Stimulated activated CD8-positive, alpha-beta memory T cell treated with anti-CD3 and anti-CD28 coated beads, Interleukin-15, amount 100 ng/mL, for 1 hour (primary cell): ENCODE measurements at places on chromosomes 7 and 10.

GRCh38 chr10:122221958-122222357, 49.1 kb upstream of the BTBD16 start:
- DNase-seq = no peak

DNA sequence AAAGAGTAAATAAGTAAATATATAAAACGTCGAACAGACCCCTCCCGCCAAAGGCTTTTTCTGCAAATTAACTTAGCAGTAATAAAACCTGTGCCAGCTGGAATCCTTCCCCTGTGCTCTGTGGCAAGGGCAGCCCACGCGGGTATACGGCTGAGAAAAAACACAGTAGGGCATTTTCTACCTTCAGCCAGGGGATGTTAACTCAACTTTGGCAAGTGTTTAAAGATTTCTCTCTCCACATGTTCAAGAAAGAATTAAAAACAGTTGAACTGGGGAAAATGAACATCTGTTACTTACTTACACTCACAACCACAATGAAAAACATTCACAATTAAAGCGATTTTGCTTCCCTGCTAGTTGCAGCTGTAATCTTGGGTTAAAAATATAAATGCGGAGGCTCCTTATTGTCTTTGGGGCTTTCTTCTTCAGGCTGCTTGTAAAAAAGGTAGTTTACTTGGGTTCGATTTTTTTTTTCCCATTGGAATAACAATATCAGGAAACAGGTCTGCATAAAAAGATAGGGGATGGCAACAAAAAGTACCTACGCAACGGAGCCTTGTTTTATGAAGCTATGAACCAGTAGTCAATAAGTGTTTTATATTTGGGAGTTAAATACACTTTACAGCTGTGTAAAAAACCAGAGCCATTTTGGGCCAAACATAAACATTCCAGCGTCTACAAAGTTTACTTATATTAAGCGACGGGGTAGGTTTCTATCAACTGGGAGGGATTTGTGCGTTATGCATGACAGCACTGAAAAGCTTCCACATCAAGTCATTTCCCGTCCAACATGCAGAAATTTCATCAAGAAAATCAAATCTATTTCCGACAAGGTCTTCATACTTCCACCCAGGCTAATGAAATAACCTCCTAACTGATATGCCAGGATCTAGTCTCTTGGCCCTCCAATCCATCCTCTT, 132.7 kb downstream of the TAX1BP1 start:
- DNase-seq = no peak

- DNase-seq = no peak
Measured at GRCh38 chr7:45979275-45980180, 58.5 kb upstream of the IGFBP3 start.

GRCh38 chr7:133601617-133602016, 348.7 kb downstream of the EXOC4 start:
- DNase-seq = no peak

DNA sequence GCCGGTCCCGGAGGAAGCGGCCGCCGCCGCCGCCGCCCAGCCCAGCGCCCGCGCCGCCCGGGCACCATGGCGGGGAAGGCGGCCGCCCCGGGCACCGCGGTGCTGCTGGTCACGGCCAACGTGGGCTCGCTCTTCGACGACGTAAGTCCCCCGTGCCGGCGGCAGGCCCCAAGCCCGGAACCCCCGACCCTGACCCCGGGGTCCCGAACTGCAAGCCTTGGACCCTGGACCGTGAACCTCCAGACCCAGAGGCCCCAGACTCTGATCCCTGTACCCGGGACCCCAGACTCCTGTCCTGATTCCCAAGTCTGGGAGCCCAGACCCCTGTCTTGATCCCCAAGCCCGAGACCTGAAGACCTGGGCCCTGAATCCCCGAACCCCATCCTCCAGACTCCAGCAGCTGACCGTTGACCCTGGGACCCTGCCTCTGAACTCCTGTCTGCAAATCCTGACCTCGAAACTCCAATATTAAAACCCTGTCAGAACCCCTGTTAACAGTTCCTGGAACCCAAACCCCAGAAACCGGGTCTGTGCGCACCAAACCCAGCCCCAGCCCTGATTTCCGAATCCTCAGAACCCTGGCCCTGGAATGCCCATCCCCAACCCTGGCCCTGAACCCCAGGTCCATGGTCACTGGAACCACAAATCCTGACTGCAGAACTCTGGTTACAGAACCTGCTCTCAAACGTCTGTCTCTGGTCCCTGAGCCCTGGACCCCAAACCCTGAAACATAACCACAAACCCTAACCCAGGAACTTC, 623 bp downstream of the INPP5A start:
- DNase-seq = no peak

DNA sequence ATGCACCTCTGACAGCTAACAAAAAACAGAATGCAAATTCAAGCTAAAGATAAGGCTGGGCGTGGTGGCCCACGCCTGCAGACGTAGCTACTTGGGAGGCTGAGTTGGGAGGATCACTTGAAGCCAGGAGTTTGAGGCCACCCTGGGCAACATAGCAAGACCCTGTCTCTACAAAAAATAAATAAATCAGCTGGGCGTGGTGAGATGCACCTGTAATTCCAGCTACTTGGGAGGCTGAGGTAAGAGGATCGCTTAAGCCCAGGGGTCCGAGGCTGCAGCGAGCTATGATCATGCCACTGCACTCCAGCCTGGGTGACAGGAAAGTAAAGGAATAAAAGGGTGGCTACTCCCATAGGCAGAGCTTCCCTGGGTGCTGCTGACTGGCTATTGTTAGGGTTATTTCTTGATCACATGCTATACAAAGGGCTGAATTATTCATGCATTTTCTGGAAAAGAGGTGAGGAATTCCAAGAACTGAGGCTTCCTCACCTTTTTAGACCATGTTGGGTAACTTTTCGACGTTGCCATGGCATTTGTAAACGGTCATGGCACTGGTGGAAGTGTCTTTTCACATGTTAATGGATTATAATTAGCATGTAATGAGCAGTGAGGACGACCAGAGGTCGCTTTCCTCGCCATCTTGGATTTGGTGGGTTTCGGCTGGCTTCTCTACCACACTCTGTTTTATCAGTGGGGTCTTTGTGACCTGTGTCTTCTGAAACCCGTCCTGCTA, 6.9 kb upstream of the PSMG3 start:
- DNase-seq = no peak

DNA sequence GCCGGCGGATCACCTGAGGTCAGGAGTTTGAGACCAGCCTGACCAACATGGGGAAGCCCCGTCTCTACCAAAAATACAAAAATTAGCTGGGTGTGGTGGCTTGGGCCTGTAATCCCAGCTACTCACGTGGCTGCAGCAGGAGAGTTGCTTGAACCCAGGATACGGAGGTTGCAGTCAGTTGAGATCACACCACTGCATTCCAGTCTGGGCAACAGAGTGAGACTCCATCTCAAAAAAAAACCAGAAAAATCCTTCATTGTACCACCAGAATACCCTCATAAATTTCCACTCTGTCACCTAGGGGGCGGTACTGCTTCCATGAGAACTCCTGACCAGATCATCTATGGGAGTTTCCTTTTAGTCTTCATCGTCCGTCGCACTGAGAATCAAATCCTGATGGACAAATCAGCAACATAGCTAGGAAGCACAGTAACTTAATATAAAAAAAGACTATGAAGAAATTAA, 225.8 kb upstream of the KLF14 start:
- DNase-seq = no peak

- DNase-seq = no peak
Measured at GRCh38 chr10:98262571-98262970, 5.4 kb downstream of the LOXL4 start.

DNA sequence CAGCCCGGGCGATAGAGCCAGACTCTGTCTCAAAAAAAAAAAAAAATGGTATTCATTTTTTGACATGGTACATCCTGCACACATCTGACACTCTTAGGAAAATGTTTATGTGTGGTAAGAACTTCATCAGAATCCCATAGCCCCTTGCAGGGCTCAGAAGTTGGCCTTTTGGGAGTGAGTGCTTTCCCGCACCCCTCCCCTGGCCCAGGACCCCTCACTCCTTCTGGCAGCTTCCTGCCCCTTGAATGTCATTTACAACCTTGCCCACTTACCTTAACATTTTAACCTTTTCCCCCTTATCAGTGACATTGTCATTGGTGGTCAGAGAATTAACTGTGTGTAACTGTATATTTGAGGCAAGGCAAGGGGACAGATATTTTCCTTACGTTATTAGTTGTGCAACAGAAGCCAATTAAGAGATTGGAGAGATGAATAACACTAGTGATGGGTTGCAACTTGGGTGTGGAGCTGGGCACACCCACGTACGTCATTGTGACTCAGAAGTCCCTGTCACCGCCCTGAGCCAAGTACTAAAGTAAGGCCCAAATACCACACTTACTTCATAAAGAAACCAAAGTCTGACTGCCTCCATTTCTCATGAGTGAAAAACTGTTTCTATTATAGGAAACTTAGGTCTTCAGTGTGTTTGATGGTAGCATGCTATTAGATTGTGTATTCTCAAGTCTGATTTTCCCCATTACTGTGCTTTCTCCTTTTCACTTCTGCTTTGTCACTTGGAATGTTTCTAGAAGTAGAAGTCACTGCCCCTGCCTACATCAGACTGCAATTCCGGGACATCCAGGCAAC, 31.6 kb downstream of the OGDH start:
- peak; percentile 53 for DNase-seq

- no peak for DNase-seq
Measured at GRCh38 chr10:71218046-71218650, 5.8 kb downstream of the UNC5B start.

DNA sequence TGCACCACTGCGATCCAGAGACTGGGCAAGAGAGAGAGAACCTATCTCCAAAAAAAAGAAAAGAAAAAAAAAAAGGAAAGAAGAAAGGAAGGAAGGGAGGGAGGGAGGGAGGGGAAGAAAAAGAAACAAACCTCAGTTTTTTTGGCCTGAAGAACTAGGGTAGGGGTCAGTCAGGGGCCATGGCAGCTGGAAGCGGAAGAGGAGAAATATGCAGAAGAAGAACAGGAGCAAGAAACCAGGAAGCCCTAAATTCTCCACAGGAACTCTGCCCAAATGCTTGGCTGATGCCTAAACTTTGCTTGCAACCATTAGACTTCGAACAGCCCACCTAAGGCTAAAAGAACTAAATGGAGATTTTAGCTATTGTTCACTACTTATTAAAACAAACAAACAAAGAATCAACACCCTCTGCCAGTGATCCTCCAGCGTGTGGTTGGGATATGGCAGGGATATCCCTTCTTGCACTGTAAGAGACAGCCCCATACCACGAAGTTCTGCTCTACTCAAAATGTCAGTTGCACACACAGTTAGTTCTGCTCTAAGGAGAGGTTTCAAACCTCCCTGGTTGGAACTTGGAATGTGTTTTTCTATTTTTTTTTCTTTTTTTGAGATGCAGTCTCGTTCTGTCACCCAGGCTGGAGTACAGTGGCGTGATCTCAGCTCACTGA, 139.5 kb downstream of the FAM107B start:
- no peak for DNase-seq

DNA sequence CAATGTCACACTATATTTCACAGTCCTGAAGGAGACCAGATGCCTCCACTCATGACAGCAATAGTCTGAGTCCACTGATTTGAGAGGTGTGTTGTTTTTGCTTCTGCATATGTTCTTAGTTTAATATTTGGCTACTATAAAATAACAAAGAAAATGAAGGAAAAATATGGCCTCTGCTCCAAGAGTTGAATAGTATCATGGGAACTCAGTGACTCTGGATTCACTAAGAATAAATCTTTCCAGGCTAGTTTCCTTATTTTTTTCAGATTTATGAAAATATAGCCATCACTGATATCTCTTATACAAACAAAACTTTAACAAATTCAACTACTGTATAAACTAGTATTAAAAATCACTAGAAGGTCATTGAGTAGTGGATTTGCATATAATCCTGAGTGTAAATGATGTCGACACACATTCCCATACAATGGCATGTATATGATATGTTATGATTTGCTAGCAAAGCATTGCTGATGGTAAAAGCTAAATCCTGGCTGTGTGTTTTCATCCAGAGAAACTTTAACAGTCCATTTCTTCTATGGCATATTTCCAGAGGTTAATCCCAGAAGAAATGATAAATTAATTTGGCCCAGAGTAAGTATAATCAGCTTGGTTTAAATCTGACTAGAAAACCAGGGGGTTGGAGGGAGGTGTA, 66.0 kb upstream of the VIPR2 start:
- no peak for DNase-seq

- no peak for DNase-seq
Measured at GRCh38 chr7:127692200-127692599, 40.2 kb downstream of the SND1 start.

DNA sequence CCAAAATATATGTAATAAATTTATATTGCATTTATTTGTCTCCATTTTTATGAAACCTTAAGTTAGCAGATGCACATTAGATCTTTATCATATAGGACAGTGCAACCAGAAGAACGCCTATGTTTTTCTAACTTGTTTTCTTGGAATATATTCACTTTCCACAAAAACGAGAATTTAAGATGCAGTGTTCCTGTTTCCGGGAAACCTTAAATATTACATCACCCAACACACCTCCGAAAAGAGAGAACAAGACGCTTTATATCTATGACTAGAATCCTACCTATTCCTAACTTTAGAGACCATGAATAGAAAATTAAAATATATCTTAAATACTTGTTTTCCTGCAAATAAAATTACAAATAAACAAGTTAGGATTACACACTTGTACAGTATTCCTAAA, 1.9 kb downstream of the EZH2 start:
- DNase-seq = no peak

GRCh38 chr10:121695731-121696464, 97.7 kb upstream of the FGFR2 start:
- DNase-seq = no peak

DNA sequence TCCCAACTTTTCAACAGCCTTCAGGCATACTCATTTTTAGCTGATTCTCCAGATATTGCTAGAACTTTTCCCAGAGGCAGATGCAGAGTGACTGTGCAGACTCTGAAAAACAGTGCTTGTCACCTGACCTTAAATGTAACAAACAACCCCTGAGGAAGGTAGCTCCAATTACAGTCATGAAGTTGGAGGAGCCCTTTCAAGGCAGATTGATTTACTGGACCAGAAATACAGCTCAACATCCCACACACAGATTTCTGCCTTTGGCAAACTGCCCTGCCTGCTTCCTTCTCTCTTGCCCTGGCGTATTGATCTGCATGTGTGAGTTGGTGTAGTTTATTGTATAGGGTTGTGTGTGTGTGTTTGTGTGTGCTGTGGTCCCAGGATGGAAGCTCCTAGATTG, 38.5 kb downstream of the PYROXD2 start:
- no peak for DNase-seq

DNA sequence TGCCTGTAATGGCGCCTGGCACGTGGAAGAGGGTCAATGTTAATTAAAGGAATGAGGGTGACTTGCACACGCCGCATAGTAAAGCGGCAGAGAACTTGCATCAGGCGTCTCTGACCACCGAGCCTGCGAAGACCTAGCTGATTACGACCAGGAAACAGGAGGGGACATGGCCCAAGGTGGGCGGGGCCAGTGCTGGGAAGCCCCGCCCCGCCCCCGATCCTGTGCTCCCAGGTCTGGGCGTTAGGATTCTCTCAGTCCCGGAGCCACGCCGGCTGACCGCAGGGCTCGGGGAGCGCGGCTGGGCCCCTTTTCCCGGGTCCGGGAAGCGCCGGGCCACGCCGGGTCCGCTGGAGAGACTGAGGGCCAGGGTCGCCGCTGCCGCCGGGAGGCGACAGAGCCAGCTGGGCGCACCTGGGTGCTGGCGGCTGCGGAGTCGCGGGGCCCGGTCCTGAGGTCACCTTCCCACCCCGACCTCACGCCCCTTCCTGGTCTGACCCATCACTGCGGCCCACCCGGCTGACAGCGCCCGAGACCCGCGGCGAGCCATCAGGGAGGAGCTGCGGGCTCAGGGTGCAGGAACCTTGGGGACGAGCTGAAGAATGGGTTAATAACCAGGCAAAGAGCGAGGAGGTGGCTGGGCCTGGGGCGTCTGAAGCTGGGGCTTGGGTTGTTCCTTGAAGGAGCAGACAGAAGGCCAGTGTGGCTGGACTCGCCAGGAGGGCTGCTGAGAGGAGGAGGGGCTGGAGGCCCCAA, 23.0 kb upstream of the GRID1 start:
- no peak for DNase-seq
